ENCODE measurements at places on chromosomes 2 and 18.

- DNase-seq: no peak
These were observed 2.4 kb upstream of the POU3F3 start for GRCh38 chr2:104851291-104852089.

DNA sequence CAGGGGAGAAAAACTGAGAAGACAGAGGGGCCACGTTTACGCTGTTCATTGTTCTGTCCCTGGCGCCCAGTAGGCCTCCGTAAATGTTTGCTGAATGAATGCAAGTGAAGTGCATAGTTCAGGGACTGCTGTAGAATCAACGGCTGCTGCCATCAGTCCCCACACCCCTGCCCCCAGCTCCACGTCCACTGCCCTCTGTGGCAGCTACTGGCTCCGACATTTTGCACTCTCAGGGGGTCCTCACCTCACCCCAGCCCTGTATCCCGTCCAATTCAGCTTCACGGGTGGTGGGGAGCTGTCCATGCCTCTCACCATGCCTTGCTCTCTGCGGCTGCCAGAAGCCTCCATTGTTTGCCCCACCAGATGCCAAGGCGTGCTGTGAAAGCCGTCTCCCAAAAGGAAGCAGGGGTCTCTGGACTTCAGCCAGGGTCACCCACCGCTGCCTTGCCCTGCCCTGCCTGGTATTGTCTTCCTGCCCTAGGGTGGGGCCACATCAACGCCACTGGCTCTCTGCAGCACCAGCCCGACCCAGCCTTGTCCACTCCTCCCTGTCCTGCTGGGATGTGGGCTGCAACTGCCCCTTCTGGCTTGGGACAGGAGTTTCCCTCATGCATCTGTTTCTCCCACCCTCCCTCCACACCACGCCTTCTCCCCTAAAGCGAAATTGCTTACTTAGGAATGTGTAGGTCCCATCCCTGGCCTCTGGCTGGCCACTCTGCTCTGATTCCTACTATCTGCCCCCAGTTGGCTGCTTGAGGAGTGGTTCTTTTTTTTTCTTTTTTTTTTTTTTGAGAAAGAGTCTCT, 86.0 kb downstream of the RHOB start:
- no peak for DNase-seq

DNA sequence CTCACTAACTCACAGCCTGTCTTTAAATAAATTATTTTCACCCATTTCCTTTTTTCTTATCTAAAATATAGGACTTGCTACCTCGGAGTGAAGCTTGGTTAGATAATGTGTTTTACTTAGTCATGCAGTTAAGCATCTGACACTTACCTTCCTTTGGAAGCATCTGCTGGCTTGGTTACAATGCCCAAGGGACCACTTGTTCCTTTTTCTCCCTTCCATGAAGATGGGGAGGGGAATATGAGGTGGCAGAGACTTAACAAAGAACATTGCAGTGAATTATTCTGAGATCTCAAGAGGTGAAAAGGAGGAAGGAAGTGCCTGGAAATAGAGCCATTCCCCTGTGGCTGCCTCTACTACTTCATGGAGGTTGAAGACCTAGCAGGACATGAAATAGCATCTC, 145.4 kb upstream of the FOSL2 start:
- DNase-seq: peak; percentile 65

- no peak for DNase-seq
These were observed 20.9 kb downstream of the CFLAR start for GRCh38 chr2:201136889-201137321.

GRCh38 chr2:30150786-30151185, 4.0 kb downstream of the YPEL5 start:
- DNase-seq: no peak
